ENCODE measurements at places on chromosomes 4 and X.

- no peak for DNase-seq
These were observed 96.7 kb upstream of the RAPGEF2 start for GRCh38 chr4:159006202-159006601.

DNA sequence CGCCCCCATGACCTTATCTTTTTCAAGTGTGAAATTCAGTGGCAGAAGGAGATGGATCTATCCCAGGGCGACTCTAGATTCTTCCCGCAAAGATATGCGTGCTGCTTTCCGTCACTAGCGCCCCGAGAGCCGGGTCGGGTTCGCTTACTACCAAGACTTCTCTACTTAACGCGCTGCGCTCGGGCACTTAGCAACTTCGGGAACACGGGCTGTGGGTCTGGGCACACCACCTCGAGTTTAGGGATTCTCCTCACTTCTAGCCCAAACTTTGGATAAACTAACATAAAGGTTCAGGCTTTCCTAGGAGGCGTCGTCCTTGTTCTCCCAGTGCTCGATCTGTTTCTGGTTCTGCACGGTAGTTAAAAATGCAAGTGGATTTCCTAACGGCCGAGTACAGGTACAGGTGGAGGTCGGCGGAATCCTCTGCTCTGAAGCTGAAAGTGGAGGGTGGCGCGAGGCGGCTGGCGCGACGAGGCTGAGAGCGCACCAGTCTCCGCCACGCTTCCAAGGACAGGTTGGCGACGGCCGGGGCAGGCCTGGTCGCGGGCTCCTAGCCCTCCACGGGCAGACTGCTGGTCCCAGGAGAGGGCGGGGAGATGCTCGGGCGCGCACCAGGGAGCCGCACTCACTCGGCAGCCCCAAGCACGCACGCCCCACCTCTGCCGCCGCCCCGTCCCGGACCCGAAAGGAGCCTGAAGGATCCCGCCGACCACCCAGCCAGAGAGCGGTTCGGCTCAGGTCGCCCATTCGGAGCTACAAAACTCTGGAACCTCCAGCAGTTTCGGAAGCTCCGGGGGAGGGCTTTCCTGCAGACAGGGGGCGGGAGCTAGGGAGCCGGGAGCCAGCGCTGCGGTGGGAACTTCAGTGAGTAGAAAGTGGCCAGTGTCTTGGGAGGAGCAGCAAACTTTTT, 100.8 kb upstream of the TENM3 start:
- no peak for DNase-seq

- no peak for DNase-seq
These were observed 103.1 kb downstream of the NPNT start for GRCh38 chr4:105998171-105999063.

DNA sequence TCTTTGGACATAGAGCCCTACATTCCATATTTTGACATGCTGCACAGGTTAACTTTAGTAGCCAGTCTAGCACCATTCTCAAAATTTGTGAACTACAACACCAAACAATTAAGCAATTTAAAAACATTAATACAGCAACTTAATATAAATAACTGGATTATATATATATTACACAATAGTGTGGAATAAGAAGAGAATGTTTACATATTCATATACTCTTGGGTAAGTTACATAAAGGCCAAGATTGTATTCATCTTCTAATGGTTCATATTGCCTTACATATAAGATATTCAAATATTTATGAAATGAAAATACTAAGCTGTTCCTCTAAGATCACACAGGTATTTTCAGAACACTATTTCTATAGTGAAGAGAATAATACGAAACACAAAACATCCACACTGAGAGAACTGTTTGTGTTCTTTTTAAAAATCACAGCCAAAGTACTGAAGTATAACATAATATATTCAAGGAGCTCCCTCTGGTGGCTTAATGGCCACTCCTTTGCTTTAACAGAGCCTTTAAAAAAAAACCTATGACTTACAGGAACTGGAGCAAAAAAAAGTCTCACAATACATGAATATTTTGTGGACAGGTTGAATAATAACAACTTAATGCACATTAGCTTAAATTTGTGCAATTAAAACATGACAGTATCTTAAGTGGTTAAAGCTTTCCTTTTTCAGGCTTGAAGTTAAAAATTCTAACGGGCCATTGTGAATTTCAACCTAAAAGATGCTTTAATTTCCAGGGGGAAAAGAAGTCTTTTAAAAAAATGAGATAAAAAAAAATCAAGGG, 46.2 kb downstream of the NEK1 start:
- DNase-seq: no peak

DNA sequence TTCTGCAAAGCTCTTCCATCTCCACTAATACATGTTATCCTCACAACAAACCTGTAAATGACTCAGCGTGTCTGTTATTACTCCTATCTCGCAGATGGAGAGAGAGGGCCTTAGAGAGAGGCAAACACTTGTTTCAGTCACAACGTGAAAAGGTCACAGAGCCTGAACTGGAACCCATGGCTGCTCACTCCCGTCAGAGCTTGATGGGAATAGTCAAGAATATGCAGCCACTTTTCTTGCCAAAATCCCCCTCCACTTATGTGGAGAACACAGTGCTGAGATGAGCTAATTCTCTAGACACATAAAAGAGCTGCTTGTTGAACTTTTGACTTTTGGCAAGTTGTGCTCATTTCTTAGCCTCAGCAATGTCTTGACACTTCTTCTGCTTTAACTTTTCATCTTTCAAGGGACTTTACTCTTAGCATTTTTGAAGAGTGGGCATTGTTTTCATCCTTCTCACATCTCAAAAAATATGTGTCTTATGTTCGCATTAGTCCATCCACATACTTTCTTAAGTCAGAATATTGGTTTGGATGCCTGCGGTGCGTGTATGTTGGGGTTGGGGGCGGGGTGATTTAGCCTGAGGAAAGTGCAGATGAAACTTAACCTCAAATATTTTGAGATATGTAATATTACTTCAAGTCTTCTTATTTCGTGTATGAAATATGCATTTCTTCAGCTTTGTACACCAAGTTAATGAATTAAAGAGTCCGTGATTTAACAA, 69.2 kb downstream of the SYNPO2 start:
- DNase-seq: no peak

All from nucleus accumbens (tissue), 56 donors.